ENCODE measurements at places on chromosomes 16 and 17.

DNA sequence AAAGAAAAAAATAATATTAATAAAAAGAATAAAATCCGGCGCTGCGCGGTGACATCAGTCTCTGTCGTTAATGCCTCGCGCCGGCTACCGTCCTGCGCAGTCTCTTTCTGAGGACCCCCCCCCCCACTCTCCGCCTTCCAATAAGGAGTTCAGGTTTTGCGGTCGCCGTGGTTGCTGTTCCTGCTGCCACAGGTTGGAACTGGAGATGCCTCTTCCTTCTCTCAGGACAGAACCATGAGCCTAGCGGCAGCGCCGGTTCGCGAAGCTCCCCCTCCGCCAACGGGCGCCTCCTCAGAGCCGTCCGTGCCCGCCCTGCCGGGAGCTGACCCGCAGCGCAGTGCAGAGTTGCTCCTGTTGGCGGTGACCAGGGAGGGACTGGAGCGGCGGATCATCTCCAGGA is 2093.4 kb downstream of the TP53TG3F start:
- DNase-seq, result no peak

DNA sequence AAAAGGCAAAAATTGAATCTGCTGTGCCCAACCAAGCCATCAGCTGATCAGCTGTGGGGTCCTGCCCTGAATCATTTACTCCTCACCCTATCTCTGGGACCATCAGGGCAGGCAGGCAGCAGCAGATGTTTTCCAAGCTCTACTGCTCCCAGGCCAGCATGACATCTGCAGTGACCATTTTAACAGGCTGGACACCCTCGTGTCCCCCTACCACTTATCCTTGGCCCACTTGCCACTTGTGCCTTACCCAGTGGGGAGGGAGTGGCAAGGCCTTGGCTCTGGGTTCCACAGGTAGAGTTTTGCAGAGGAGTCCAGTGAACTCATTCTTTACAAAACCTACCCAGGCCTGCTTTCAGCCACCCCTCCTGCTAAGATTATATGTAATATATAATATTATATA is 12.0 kb upstream of the CA4 start:
- peak; percentile 5 for DNase-seq

DNA sequence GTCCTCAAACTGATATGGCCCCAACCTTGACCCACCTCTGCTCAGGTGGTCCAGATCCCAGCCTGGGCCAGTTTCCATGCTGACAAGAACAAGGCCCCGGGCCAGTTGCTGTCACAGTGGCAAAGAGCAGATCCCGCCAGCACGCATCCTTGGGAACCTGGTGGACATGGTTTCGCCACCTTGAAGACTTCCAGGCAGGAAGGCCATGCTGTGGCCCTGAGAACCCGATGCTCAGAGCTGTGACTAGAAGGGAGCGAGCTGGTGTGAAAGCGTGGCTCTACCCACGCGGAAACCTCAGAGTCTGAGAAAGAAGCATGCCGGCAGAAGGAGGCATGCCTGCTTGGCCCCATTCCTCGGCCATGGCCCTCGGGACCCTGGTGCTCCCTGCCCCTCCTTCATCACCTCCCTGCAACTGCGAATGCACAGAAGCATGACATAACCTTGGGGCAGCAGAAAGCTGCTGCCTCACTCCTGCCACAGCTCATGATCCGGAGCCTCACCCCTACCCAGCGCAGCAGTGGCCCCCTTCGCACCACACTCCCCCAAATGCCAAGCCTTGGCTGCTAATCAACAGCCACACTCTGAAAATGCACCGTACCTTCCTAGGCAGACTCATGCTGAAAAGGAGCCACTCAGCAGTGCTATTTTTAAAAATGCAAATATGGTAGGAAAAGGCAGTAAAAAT is 33.2 kb downstream of the UBE2O start:
- no peak for DNase-seq

GRCh38 chr16:4200781-4201137 is 41.1 kb downstream of the SRL start:
- DNase-seq, result no peak

DNA sequence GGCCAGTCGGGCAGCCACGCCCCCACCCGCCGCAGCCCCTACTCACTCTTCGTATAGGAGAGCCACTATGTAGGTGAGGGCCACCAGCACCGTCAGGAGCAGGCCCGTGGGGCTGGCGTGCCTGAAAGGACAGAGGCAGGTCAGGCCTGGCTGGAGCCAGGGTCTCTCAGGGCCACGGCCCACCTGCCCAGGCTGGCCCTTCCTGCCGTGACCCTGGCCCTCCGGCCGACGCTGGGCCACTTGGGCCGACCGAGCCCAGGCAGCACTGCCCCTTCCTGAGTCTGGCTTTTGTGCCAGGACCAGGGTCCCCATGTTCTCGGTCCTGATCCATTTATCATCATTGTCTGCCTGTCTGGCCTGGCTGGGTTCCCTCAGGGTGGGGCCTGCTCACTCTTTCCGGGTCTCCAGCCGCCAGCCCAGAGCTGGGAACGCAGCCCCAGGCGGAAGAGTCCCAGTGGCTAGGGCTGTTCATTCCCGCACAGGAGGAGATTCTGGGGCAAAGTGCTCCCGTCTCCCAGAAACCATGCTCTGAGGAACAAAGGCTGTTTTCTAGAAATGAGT is 10.1 kb upstream of the RASD1 start:
- no peak for DNase-seq

GRCh38 chr16:66961914-66962313 is 848 bp downstream of the CES3 start:
- DNase-seq, result no peak

- no peak for DNase-seq
Measured at GRCh38 chr16:50861451-50861850, 119.6 kb downstream of the CYLD start.

GRCh38 chr17:78343543-78344201 is 16.2 kb downstream of the SOCS3 start:
- DNase-seq, result no peak

GRCh38 chr17:44899074-44899782 is at the start of gene EFTUD2:
EFTUD2 (minus strand) TSS chr17:44899445; CDS start chr17:44894521, 4,924 bp downstream.
- DNase-seq, result peak; percentile 93

DNA sequence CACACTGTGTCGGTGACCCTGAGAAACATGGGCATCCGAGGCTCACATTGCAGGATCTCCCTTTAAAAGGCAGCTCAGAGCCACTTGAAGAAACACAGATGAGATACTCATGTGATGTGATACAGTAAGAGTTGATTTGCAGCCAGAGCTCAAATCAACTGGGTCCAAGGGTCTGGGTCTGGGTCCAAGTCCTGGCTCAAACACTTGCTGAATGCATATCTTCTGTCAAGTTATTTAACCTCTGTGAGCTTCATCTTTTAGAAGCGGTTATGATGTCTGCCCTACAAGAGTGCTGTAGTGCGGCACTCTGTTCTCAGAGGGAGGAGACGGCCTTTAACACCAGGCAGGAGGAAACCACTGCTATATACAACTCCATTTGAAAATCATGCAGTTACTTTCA is 6.4 kb downstream of the KRT38 start:
- DNase-seq, result no peak

DNA sequence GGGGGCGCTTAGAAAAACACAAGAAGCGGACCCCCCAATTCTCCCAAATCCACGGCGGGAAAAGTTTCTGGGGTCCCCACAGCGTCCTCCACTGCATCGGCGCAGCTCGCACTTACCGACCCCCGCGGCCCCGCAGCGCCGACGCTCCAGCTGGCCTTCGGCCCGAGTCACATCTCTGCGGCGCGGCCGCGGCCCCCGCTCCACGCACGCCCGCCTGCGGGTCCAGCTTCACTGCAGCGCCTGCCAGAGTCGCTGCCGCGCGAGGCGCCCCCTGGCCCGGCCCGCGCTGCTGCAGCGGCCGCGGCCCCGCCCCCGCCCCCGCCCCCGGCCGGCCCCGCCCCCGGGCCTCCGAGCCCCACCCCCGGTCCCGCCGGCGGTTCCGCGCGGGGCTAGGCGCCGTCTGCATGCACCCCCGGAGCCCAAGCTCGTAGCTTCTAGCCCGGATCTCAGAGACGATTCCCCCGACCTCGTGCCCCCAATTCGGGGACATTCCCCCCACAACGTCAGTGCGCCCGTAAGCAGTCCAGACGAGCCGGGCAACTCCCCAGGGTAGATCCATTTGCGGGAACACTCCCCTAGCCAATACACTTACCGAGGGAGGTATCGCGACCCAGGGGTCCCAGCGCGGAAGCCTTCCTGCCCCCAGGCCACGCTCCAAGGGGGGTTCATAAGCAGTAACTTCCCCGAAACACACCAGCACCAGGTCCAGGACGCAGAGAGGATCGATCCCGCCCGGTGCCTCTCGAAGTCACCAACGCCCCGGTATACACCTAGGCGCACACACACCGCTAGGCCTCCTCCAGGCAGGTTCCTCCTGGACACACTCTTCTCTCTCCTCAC is at the start of gene GPRC5B:
Gene GPRC5B, minus strand, starts transcription at position 238 of the 840 bp plus-strand sequence. CDS start 12,003 bp downstream, outside the sequence.
- peak; percentile 46 for DNase-seq

DNA sequence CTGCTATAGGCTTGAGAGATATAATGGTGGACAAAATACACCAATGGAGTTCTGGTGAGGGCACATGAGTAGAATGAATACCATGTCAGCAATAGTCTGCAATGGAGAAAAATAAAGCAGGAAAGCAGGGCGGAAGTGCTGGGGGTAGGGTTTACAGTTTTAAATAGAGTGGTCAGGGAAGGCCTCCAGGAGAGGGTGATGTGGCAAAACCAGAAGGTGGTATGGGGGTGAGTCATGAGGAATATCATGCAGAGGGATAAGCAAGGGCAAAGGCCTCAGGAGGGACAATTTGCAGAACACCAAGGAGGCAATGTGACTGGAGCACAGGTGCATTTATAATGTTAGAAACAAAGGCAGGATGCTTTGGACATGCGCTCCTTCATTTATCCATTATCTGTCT is 102.0 kb downstream of the ITFG1 start:
- no peak for DNase-seq

DNA sequence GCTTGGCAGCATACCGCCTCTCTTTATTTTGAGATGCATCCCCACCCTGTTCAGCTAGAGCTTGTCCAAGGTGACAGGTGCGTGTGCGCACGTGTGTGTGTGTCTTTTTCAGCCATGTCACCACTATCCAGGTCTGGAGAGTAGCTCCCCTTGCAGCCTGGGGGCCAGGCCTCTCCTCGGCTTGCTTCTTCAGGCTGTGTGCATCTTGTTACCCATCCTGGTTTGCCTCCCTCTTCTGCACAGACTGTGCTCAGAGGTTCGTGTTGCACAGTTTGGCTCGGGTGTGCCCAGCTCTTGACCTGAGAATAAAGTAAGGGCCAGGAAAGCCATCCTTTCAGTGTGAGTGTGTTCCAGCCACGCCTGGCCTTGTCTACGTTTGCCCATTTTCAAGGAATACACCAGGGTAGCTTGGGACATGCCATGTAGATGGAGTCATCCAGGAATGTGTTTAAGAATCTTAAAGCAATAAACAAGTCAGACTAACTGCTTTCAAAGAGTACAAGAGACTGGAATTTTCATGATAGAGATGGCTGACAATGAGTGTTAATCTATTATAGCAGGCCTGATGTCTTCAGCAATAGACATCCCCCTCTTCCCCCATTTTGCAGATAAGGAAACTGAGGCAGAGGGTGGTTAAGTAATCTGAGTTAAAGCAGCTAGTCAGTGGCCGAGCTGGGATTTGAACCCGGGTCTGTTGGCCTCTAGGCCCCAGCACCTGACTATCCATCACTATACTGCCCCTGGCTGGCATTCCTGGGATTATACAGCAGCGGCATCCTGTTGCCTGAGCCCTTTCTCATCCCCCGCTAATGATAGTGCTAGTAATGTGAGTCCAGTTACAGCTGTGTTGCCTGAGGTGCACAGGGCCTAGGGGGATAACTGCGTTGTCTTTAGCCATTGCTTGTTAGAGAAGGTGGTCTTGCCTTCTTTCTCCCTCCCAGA is 77.9 kb downstream of the KSR1 start:
- DNase-seq, result peak; percentile 78

DNA sequence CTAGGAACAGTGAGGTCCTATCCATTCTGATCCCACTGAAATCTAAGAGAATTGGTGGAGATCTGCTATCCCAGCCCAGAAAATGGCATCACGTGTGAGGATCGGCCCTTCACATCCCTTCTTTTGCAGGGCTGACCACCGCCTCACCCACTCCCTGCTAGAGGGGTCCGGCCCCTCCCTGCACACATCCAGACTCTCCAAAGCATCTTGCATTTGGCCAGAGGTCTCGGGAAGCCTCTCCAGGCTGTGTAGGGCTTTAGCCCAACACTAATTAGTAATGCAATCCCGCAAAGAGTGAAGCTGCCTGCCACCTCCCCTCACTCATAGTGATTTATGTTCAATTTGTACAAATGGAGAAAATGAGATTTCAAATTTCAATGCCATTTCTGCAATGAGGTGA is 434.4 kb upstream of the ZFHX3 start:
- DNase-seq, result no peak

DNA sequence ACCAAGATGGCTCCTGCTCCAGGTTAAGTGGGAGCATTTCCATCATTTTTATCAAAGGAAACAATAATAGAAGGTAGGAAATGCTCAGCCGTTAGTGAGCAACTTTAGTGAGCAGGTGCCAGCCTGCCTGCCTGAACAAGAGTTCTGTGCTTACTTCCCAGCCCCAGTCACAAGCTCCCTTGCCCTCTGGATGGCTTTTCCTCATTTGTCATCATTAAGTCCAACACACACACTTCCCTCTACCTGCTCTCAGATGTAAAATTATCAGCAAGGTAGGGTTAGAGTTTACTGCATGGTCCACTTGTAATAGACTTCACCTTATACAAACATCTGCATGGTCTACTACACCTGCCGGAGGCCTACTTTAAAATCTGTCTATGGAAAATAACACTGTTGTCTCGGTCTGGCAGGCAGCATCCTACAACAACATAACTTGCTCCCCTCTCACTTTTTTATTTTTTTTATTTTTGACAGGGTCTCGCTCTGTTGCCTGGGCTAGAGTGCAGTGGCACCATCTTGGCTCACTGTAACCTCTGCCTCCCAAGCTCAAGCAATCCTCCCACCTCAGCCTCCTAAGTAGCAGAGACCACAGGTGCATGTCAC is 12.7 kb downstream of the TEX2 start:
- no peak for DNase-seq

DNA sequence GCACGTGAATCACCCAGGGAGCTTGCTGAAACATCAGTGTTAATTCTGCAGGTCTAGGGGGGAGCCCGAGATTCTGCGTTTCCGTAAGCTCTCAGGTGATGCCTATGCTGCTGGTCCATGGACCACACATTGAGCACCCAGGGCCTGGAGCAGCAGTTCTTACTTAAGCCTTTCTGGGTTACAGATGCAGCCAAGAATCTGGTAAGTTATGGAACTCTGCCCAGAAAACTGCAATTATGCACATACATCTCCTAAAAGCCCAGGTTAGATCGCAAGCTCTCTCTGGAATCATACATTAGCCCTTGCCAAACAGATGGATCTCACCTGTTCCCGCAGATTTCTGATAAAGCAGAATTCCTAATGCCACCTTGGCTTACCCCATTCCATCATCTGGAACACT is 265.9 kb upstream of the SALL1 start:
- no peak for DNase-seq

DNA sequence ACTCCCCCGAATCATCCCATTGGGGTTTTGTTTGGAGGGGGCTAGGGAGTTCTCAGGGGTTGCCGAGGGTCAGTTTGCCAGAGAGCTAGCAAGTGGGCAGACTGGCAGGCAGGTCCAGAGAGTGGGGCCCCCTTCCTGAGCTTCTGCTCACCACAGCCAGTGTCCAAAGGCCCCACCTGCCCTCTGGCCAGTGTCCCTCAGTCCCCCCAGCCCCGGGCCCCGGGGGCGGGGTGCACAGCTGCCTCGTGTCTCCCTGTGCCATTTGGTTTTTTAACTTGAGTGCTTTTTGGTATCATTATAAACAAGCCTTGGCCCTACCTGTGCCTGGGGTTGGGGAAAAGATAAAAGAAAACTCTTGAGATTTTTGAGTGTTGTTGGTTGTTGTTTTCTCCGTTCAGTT is 91.8 kb downstream of the CCDC182 start:
- DNase-seq, result no peak

- no peak for DNase-seq
Measured at GRCh38 chr17:41734949-41735313, 488 bp upstream of the HAP1 start.

GRCh38 chr16:2663553-2664546 is 18.5 kb upstream of the KCTD5 start:
- no peak for DNase-seq
